ENCODE measurements at places on chromosomes 2 and 18. TPM values are rescaled to one million over a fixed set of nuclear protein-coding genes. Genes with fewer than 3 reads are reported as not detected.

GRCh38 chr2:143087033-143087432 lies 42.2 kb upstream of the ARHGAP15 start:
- H3K36me3 ChIP-seq: no peaks in the 10 kb centered on the region
- H3K4me3 ChIP-seq: no peak overlapping the region
- no peak for DNase-seq
- H3K4me1 ChIP-seq: no peaks in the 10 kb centered on the region
- H3K27me3 ChIP-seq: no peaks in the 10 kb centered on the region

DNA sequence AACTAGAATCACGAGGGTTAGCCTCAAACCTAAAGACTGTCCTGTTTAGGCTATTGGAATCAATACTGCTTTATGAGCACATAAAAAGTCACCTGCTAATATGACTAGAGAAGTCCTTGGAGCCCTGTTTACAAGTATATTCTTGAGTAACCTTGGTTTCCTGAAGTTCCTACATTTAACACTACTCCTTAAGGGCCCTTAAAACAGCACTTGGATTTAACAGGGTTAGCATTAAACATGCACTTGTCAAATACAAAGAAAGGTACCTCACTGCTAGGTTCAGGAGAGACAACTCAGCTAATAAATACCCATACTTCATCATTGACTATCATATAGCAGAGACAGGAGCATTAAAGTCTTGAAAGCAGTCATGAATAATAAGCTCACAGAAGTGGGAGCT lies 96.7 kb downstream of the SLC5A7 start:
- no peak for DNase-seq
- no peaks in the 10 kb centered on the region for H3K36me3 ChIP-seq
- H3K4me3 ChIP-seq: no peak overlapping the region
- no peak overlapping the region for H3K27ac ChIP-seq
- H3K4me1 ChIP-seq: no peaks in the 10 kb centered on the region
- no peaks in the 10 kb centered on the region for H3K27me3 ChIP-seq

GRCh38 chr2:148130581-148130980 lies 109.7 kb downstream of the MBD5 start:
- no peaks in the 10 kb centered on the region for H3K27me3 ChIP-seq
- no peak overlapping the region for H3K27ac ChIP-seq
- no peak for DNase-seq
- H3K4me3 ChIP-seq: no peak overlapping the region
- no peaks in the 10 kb centered on the region for H3K4me1 ChIP-seq

GRCh38 chr2:11697103-11697871 lies 27.3 kb upstream of the NTSR2 start:
- no peak for DNase-seq
- no peaks in the 10 kb centered on the region for H3K27me3 ChIP-seq
- H3K4me3 ChIP-seq: no peak overlapping the region
- H3K36me3 ChIP-seq: no peaks in the 10 kb centered on the region
- peaks cover 12% of the 10 kb centered on the region for H3K4me1 ChIP-seq

DNA sequence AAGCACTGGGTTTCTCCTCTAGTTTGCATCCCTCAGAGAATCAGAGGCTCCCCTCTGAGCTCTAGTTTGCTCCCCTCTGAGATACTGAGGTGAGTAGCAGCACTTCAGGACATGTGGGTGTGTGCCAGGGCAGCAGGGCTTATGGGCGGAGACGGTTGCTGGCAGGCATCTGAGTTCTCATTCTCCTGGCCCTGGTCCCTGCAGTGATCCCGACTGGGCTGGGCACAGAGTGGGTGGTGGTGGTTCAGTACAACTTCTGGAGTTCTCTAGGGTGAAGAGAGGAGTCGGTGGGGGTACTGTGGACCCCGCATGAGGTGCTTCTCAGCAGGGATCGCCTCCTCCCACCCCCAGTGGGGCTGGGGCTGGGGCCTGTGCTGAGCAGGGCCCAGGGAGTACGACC lies 47.9 kb downstream of the BOLA3 start:
- no peaks in the 10 kb centered on the region for H3K27me3 ChIP-seq
- H3K4me3 ChIP-seq: no peak overlapping the region
- DNase-seq: no peak
- H3K36me3 ChIP-seq: peaks cover 51% of the 10 kb centered on the region

DNA sequence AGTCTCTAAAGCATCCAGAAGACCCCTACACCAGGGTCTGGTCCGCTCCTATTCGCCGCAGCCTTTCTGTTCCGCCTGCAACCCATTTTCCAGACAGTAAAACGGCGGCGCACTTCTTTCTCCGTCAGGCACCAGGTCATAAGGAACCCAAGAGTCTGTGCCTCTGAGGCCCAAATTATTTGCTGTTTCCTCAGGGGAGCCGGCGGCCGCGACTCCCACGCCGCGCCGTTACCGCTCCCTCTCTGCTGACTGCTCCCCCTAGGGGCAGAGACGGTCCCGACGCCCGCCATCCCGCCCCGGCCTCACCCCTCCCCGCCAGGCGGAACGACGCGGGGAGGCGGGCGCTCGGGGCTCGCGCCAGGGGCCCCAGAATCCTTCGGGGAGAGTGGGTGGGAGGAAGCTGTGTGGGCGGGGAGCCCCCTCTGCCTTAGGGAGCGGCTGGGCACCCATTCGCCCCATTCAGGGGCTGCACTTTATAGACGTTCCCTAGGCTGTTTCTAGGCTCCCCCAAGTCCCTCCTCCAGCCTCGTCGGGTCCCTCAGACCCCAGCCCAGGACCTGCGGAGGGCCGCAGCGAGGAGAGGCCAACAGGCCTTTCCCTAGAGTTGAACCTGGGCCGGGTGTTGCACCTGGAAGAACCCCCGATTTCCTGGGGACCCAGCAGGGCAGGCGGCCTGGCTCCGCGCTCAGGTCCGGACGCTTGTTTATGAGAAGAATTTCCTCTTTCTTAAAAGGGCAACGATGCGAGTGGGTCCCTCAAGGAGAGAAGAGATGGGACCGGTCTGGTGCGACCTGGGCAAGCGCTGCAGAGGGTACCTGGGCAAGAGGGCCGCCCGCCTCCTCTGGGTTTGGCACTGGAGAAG lies 3.6 kb upstream of the CTDSP1 start:
- H3K27me3 ChIP-seq: no peaks in the 10 kb centered on the region
- DNase-seq: peak; percentile 95
- H3K27ac ChIP-seq: peak overlapping the region; percentile 99
- peaks cover 34% of the 10 kb centered on the region for H3K4me1 ChIP-seq

DNA sequence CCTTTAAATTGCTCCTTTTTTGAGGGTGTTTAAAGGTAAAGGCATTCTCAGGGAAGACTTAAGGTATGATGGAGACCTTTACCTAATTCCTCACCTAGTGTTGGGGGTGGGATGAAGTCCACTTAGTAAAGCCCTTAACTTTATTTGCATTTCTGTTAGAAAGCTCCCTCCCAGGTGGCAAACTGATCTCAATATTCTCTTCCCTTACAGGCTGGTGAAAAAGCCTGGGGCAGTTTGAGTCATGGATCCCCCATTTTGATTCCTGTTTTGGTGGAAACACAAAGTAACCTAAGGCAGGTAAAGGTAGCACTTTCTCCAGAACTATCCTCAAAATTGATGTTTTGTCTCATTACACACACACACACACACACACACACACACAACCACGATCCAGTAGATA lies 33.8 kb upstream of the HNRNPA3 start:
- H3K27ac ChIP-seq: no peak overlapping the region
- no peak for DNase-seq
- H3K4me3 ChIP-seq: no peak overlapping the region
- H3K4me1 ChIP-seq: no peaks in the 10 kb centered on the region

GRCh38 chr18:12031846-12032245 lies 50.5 kb downstream of the IMPA2 start:
- H3K4me1 ChIP-seq: no peaks in the 10 kb centered on the region
- no peaks in the 10 kb centered on the region for H3K27me3 ChIP-seq
- H3K4me3 ChIP-seq: no peak overlapping the region

DNA sequence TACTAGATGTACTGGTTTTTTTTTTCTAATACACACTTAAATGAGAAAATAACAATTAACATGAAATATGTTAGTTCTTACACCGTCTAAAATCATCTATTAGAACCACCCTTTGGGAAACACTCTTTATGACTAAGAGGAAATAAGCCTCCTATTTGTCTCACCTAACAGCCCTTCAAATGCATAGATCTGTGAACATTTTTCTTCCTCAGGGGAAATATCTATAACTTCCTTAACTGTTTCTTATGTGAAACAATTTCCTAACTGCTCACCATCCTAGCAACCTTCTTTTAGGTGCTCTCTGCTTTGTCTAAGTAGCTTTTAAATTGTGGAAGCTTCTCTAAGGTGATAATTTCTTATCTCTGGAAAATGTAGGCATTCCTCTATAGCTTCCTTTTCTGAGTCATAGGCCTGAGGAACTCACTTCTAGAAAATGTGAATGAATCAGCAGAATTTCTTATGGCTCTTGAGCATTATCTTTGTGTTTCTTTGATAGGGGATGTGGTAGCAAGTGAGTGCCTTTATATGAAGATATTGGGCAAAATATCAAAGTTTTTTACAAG lies 56.1 kb downstream of the CNTNAP5 start:
- H3K4me1 ChIP-seq: no peaks in the 10 kb centered on the region
- no peak for DNase-seq
- no peaks in the 10 kb centered on the region for H3K27me3 ChIP-seq

DNA sequence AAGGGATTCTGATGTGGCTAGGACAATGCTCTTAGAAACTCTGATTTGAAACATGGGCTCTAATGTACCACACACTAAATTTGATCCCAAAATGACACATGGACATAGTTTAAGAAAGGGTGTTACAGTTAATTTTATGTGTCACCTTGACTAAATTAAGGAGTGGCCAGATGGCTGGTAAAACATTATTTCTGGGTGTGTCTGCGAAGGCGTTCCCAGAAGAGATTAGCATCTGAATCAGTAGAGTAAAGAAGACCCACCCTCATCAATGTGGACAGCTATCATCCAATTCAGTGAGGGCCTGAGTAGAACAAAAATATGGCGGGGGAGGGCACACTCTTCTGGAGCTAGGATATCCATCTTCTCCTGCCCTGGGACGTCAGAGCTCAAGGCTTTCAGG lies 283.1 kb upstream of the CHAC2 start:
- no peaks in the 10 kb centered on the region for H3K36me3 ChIP-seq
- peaks cover 14% of the 10 kb centered on the region for H3K4me1 ChIP-seq
- no peak overlapping the region for H3K4me3 ChIP-seq
- H3K27me3 ChIP-seq: no peaks in the 10 kb centered on the region
- H3K27ac ChIP-seq: no peak overlapping the region
- DNase-seq: no peak

GRCh38 chr18:55232506-55232905 lies 273.2 kb upstream of the CCDC68 start:
- H3K36me3 ChIP-seq: peaks cover 69% of the 10 kb centered on the region
- no peak overlapping the region for H3K27ac ChIP-seq
- DNase-seq: no peak
- no peak overlapping the region for H3K4me3 ChIP-seq
- H3K4me1 ChIP-seq: peaks cover 42% of the 10 kb centered on the region

DNA sequence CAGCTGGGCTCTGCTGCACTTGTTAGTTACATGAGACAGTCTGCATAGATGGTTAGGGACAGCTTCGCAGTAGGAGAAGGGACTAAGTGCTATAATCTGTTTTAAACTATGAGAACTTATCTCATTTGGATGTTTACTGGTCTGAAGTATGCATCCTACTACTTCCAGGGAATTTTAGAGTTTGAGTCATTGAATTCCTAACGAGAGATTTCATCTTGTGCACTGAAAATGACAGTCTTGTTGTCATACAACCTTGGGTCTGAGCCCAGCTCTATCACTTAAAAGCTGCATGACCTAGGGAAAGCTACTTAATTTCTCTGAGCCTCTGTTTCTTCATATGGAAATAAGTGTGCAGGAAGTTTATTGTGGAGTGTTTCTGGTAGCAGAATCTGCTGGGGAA lies 78.4 kb downstream of the TRIM43 start:
- no peak for DNase-seq
- H3K27me3 ChIP-seq: no peaks in the 10 kb centered on the region
- no peaks in the 10 kb centered on the region for H3K36me3 ChIP-seq
- no peak overlapping the region for H3K4me3 ChIP-seq
- H3K27ac ChIP-seq: no peak overlapping the region
- H3K4me1 ChIP-seq: no peaks in the 10 kb centered on the region

- no peaks in the 10 kb centered on the region for H3K4me1 ChIP-seq
- H3K36me3 ChIP-seq: no peaks in the 10 kb centered on the region
- no peak overlapping the region for H3K4me3 ChIP-seq
These were observed 41.5 kb upstream of the EPC2 start for GRCh38 chr2:148602885-148603561.

DNA sequence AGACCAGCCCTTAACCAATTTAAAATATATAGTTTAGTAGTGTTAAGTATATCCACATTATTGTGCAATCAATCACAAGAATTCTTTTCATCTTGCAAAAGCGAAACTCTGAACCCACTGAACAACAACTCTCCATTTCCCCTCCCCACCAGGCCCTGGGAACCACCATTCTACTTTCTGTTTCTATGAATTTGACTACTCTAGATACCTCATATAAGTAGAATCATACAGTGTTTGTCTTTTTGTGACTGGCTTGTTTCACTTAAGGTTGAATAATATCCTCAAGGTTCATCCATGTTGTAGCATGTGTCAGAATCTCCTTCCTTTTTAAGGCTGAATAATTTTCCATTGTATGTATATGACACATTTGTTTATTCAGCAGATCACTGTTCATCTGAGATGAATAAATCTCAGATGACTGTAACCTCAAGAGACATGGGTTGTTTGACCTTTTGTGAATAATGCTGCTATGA lies 8.1 kb upstream of the SOS1 start:
- H3K4me1 ChIP-seq: no peaks in the 10 kb centered on the region
- no peaks in the 10 kb centered on the region for H3K27me3 ChIP-seq
- no peak overlapping the region for H3K27ac ChIP-seq
- DNase-seq: no peak
- H3K36me3 ChIP-seq: no peaks in the 10 kb centered on the region

DNA sequence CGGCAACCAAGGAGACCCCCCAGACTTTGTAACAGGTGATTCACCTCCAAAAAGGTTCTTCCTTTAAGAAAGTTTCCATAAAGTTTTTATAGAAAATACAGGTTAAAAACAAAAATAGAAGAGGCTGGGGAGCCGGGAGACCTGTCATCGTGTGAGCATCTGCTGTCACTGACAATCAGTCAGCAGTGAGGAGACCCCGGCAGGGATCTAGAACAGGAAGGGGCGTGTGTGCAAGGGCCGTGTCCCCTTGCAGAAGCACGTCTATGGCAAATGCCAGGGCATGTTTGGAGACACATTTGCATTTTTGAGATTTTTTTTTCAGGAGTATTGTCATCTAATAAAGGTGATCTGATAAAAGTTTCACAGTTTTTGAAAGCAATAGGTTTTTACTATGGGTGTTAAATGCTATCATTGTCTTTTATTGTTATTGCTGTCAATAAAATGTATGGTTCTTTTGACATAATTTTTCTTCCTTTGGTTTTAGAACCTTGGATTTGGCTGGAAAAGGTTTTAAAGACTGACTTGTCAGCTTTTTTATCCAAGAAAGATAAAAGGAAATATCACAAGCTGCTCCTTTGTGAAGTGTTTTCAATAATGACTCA lies 52.1 kb downstream of the MTCL1 start:
- H3K27me3 ChIP-seq: no peaks in the 10 kb centered on the region
- H3K36me3 ChIP-seq: no peaks in the 10 kb centered on the region
- H3K27ac ChIP-seq: no peak overlapping the region
- no peaks in the 10 kb centered on the region for H3K4me1 ChIP-seq

TRIM54 gene
- polyA plus RNA-seq: 128 TPM

LAMA3 gene
- polyA plus RNA-seq: 1.3 TPM

LYG2 gene
- polyA plus RNA-seq: not detected

CRACDL gene
- 1.7 TPM for polyA plus RNA-seq

PLEKHB2 gene
- polyA plus RNA-seq: 71.8 TPM

LCT gene
- not detected for polyA plus RNA-seq

VIL1 gene
- polyA plus RNA-seq: 0.07 TPM

REG3A gene
- 0.27 TPM for polyA plus RNA-seq

IL1A gene
- polyA plus RNA-seq: not detected

SLC9A4 gene
- not detected for polyA plus RNA-seq

PIKFYVE gene
- polyA plus RNA-seq: 6.7 TPM
